ENCODE measurements at places on chromosomes 16 and 17.

- H3K4me1 ChIP-seq, result peaks cover 8% of the 10 kb centered on the region
- no peak overlapping the region for H3K27ac ChIP-seq
- no peaks in the 10 kb centered on the region for H3K27me3 ChIP-seq
- no peak overlapping the region for H3K4me3 ChIP-seq
Observed at GRCh38 chr17:75983501-75984181, 4.6 kb downstream of the TEN1 start.

DNA sequence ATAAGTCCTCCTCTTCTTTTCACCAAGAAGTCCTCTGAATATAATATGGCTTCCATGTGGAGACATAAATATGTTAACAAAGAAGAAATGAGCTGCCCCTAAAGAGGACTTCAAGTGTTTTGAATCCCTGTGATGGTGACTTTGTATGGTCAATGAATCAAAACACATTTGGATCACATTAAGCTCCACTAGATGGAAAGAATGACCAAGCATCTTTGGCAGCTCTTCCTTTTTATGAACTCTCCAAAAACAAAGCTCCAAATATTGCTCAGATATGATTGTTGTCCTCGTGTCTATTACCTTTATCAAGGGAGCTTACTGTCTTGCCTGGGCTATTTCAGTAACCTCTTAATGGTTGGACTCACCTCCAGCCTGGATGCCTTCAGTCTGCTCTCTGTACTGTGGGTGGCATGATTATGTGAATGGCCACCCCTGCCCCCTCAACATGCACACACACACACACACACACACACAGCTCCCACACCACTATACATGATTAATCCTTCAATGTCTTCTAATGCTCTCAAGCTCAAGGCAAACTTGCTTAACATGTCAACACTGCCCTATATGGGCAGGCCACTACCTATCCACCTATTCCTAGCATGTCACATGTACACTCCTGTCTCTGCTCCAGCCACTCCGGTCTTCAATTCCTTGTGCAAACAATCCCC lies 346.6 kb upstream of the SALL1 start:
- DNase-seq, result no peak
- no peak overlapping the region for H3K4me3 ChIP-seq
- H3K36me3 ChIP-seq, result no peaks in the 10 kb centered on the region

DNA sequence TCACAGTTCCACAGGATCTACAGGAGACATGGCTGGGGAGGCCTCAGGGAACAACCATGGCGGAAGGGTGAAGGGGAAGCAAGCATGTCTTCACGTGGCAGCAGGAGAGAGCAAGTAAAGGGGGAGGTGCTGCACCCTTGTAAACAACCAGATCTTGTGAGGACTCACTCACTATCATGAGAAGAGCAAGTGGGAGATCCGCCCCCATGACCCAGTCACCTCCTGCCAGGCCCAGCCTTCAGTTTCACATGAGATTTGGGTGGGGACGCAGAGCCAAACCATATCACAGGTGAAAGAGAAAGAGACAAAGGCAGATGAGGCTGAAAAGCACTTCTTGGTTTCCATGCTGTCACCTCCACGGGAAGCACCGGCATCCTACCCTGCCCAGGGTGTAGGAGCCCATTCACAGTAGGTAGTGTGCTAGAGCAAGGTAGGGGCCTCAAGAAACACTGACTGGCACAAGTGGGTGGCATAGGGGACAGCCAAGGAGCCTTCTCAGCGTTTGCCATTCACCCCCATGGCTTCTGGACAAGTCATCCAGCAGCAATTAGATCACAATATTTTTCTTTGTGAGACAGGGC lies 6.6 kb downstream of the NARF start:
- H3K27ac ChIP-seq, result no peak overlapping the region
- no peaks in the 10 kb centered on the region for H3K27me3 ChIP-seq
- no peak for DNase-seq
- peaks cover 48% of the 10 kb centered on the region for H3K36me3 ChIP-seq

- no peak overlapping the region for H3K27ac ChIP-seq
- H3K27me3 ChIP-seq, result peaks cover 52% of the 10 kb centered on the region
- H3K4me3 ChIP-seq, result no peak overlapping the region
- H3K36me3 ChIP-seq, result peaks cover 1% of the 10 kb centered on the region
- H3K4me1 ChIP-seq, result peaks cover 10% of the 10 kb centered on the region
Observed at GRCh38 chr17:79047923-79048825, 24.2 kb downstream of the C1QTNF1 start.

DNA sequence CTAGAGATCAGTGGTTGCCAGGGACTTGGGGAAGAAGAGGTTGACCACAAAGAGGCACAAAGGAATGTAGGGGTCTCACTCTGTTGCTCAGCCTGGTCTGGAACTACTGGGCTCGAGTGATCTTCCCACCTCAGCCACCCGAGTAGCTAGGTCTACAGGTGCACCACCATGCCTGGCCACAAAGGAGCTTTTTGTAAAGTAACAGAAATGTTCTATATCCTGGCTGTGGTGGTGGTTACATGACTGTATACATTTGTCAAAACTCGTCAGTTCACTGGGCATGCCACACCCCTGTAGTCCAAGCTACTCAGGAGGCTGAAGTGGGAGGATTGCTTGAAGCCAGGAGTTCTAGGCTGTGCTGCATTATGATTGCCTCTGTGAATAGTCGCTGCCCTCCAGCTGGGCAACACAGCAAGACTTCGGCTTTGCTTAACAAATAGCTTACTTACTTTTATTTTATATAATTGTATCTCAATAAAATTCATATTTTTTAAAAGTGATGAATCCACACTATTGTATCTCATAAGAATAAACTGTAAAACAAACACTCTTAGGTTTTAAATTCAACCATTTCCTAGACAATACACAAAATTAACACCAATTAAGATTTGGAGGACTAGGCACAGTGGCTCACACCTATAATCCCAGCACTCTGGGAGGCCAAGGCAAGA lies 5.0 kb downstream of the SKA2 start:
- H3K4me3 ChIP-seq, result no peak overlapping the region
- DNase-seq, result no peak
- peaks cover 9% of the 10 kb centered on the region for H3K36me3 ChIP-seq
- no peak overlapping the region for H3K27ac ChIP-seq

DNA sequence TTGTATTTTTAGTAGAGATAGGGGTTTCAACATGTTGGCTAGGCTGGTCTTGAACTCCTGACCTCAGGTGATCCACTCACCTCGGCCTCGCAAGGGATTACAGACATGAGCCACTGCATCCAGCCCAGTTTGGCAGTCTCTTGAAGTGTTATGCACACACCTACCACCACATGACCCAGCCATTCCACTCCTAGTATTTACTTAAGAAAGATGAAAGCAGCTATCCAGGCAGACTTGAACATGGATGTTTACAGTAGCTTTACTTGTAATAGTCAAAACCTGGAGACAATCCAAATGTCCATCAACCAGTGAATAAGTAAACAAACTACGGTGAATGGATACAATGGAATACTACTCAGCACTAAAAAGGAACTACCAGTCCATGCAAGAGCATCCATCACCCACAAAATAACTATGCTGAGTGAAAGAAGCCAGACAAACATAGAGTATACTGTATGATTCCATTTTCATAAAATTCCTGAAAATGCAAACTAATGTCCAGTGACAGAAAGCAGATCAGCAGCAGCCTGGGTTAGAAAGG lies 37.8 kb upstream of the RASD1 start:
- H3K4me1 ChIP-seq, result no peaks in the 10 kb centered on the region
- no peaks in the 10 kb centered on the region for H3K27me3 ChIP-seq
- no peak overlapping the region for H3K4me3 ChIP-seq
- no peak for DNase-seq
- H3K27ac ChIP-seq, result no peak overlapping the region

- no peaks in the 10 kb centered on the region for H3K36me3 ChIP-seq
- no peaks in the 10 kb centered on the region for H3K27me3 ChIP-seq
- no peak for DNase-seq
- H3K4me1 ChIP-seq, result no peaks in the 10 kb centered on the region
- no peak overlapping the region for H3K27ac ChIP-seq
Observed at GRCh38 chr16:11447272-11447671, 102.0 kb downstream of the RMI2 start.

DNA sequence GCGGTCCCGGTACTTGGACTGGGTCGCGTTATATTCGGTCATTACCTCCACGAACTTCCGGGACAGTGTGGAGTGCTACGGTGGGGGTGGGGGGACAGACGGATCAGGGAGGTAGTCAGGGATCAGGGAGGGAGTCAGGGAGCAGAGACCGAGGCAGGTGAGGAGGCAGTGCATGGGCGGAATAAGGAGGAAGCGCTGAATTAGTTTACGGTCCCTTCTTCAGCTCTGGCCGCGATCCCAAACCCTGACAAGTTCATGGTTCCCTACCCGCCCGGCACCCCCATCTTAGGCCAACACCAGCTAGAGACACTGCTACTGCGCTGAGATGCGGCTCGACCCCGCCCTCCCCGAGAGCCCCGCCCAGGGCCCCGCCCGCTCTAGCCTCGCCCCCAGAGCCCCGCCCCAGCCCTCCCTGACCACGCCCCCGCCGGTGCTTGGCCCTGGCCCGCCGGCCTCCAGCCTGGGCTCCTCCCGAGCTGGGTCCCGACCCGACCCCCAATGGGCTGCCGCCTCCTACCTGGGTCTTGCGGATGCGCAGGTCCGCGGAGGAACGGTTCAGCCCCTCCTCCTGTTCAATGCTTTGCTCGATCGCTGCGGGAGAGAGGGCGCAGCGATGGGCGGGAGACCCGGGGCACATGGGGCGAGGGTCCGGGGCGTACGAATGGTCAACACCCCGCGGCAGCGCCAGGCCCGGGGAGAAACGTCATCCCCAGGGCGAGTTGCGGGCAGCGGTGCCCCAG lies 12.1 kb downstream of the HSD3B7 start:
- H3K27me3 ChIP-seq, result no peaks in the 10 kb centered on the region
- H3K4me3 ChIP-seq, result peak overlapping the region; percentile 75
- peaks cover 4% of the 10 kb centered on the region for H3K4me1 ChIP-seq
- DNase-seq, result peak; percentile 46

DNA sequence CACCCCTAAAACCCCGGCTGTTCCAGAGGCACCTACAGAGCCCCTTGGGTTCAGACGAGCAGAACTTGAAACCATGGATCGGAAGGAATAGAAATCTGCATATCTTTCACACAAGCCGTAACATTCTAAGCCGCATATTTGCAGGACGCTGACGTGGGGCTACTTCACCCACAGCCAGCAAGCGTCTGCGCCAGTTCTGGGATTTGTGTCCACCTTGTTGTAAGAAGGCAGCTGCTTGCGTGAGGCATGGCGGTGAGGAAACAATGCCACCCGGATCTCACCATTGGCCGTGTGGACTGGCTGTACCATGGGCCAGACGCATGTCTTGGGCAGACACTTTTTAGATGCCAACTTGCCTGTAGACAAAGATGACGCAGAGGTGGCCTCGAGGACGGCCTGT lies 34.5 kb downstream of the TNFRSF13B start:
- H3K27ac ChIP-seq, result no peak overlapping the region
- H3K36me3 ChIP-seq, result no peaks in the 10 kb centered on the region
- H3K27me3 ChIP-seq, result peaks cover 1% of the 10 kb centered on the region
- H3K4me1 ChIP-seq, result no peaks in the 10 kb centered on the region

DNA sequence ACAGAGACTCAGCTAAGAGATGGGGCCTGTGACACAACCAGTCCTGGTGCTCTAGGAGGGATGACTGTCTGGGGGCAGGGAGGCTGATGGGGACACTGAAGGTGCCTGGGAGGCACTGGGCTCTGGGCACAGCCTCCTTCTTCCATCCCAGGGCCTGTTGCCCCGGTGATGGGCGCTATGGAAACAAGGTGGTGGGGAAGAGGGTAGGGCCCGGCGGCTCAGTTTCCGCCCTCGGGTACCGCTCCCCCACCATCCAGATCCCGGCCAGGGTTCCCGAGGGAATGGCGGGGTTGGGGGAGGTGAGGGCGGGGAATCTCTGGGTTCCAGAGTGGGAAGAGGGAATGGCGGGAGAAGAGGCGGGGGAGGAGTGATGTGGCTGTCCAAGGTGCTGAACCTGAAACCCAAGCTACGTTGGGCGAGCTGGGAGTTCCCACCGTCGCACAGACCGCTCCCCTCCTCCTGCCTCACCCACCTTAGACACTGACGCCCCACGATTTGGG lies 981 bp downstream of the KCNH4 start:
- H3K4me3 ChIP-seq, result peak overlapping the region; percentile 70
- H3K36me3 ChIP-seq, result peaks cover 7% of the 10 kb centered on the region
- no peak for DNase-seq
- H3K4me1 ChIP-seq, result peaks cover 42% of the 10 kb centered on the region
- H3K27me3 ChIP-seq, result no peaks in the 10 kb centered on the region

DNA sequence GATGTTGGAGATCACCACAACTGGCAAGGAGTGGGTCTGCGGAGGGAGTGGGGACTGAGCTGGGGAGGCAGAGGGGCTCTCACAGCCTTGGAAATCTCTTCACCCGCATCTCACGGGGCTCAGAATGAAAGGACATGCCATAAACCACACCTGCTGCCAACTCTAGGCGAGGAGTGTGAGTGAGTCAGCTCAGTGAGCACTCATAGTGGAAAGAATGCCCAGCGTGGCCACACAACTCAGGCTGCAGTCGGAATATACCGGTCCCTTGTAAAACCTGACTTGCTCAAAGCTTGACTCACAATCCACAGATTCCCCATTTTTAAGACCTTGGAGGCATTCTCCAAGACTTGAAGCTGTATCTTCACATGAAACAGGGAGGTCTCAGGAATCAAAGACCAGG lies 36.7 kb downstream of the STAT5A start:
- peaks cover 60% of the 10 kb centered on the region for H3K36me3 ChIP-seq
- H3K4me1 ChIP-seq, result peaks cover 17% of the 10 kb centered on the region
- DNase-seq, result no peak
- no peaks in the 10 kb centered on the region for H3K27me3 ChIP-seq
- no peak overlapping the region for H3K4me3 ChIP-seq

All from central memory CD8-positive, alpha-beta T cell (primary cell).